ENCODE measurements at places on chromosomes 2 and 18.
A peak's percentile ranks its signal among the peaks of the same experiment; 100 is the strongest.

DNA sequence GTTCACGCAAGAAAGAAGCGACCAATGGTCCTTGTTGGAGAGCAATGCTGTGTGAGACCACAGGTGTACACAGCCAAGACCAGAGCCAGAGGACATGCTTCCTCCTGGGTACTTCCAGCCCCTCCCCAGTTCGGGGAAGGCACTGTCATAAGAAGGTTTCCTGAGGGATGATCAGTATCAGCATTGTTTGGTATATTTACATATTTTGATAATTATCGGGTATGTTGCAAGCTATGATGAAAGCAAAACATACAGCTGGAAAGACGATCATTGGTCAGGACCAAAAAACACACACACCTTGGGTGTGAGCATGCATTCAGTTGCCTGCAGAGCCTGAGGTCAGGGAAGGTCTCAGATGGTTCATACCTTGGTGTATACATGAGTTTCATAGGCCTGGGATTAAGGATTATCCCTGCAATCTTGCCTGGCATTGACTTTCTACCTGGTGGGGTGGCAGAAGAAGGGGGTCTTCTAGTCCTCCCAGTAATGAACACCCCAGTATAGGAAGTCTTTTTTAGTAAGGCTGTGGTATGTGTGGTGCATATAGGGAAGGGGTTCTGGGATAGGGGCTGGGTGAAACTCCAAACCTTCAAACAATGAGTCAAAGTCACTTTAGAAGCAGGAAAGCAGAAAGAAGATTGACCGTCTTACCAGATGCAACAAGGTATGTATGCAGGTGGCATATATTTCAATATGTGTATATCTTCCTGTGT, 2.9 kb downstream of the SERPINB2 start:
- no peak for DNase-seq

GRCh38 chr2:171529914-171530313, 7.6 kb downstream of the CYBRD1 start:
- peak; percentile 26 for DNase-seq

GRCh38 chr2:111167076-111167862, 46.6 kb downstream of the BCL2L11 start:
- peak; percentile 73 for DNase-seq

GRCh38 chr2:85826990-85827878, 61.6 kb downstream of the ST3GAL5 start:
- peak; percentile 71 for DNase-seq

GRCh38 chr2:26095758-26096157, 61.9 kb downstream of the RAB10 start:
- no peak for DNase-seq

DNA sequence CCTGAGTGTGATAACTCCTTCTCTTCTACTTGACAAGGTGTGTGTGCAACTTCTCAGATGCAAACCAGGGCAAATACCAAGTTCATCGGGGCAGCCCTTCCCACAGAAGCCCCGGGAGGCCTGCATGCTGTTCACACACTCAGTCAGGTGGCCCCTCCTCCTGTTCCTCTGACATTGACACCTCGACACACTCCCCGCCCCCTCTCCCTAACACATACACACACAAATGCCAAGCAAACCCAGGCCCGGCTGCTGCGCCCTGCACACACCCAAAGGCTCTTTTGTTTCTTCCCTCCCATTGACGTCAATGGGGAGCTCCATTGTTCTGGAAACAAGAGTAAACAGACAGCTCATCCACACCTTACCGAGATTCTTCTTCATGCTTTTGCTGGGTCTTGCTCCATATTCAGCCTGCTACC, 1.7 kb upstream of the PER2 start:
- no peak for DNase-seq

- peak; percentile 98 for DNase-seq
Measured at GRCh38 chr2:201933792-201934237, 99.8 kb upstream of the FZD7 start.

DNA sequence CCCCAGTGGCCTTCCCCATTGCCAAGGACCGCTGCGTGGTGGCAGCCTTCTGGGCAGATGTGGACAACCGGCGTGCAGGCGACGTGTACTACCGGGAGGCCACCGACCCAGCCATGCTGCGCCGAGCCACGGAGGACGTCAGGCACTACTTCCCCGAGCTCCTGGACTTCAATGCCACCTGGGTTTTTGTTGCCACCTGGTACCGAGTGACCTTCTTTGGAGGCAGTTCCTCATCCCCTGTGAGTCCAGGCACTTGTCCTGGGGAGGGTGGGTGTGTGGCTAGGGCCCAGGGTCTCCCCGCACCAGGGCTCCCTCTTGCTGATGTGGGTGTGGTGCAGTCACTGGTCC, 31.9 kb downstream of the SNED1 start:
- no peak for DNase-seq

- peak; percentile 43 for DNase-seq
Measured at GRCh38 chr2:189348369-189348768, 92.9 kb upstream of the WDR75 start.

GRCh38 chr2:39494784-39495251, 57.7 kb upstream of the MAP4K3 start:
- DNase-seq: peak; percentile 95

DNA sequence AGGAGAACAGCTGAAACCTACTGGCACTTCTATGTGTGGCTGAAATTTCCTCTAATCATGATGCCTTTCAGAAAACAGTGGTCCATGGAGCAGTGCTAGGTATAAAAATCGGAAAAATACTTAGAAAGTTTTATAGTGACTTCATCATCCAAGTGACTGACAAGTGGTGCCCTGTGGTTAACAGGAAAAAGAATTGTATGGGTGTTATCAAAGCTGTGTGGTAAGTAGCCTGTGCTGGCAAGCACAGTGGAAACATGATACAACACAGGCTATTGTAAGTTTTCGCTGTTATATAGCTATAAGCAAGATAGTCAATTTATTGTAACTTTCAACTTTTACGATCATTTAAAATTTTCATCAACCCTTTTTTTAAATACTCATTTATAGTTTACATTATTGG, 1599.7 kb upstream of the ZEB2 start:
- DNase-seq: no peak

- DNase-seq: no peak
Measured at GRCh38 chr18:5461041-5461440, 82.8 kb downstream of the EPB41L3 start.

DNA sequence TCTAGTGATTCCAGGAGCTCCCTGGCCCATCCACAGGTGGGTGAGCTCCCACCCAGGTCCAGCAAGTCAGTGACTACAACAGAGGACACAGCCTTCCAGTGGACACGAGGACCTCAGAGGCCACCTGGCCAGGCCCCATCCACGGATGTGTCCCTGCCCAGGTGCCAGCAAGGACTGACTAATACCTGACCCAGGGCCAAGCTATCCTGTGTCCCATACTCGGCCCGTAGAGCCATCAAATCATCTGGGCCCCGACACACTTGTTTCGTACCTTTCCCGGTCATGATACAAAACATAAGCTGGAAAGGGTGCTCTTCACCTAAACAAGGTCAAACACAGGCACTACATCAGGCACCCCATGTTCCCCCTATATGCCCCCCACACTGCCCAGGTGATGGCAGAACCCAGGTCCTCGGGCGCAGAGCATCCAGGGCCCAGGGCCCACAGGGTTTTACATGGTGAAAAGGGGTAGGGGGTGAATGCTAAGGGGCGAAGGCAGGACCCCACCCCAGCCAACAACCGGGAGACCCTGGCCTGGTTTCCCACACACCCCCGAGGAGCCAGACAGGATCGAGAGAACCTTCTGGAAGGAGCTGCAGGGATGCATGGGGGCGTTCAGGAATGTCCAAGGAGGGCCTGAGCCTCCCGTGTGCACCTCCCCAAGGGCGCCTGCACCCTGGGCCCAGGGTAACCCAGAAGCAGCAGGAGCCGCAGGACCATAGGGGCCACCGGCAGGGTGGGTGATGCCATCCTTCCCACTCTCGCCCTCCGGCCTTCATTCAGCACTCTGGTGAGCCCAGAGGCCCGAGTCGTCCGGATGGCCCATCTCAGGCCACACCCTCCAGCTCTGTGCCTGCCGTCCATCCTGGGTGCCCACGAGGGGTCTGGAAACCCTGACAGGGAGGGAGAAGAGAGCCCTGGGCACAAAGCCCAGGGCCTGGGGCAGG, 94.3 kb downstream of the HDAC4 start:
- DNase-seq: no peak

- peak; percentile 23 for DNase-seq
Measured at GRCh38 chr18:24543795-24544498, 83.5 kb downstream of the HRH4 start.

GRCh38 chr2:75549401-75550253, 11.1 kb downstream of the EVA1A start:
- DNase-seq: no peak

DNA sequence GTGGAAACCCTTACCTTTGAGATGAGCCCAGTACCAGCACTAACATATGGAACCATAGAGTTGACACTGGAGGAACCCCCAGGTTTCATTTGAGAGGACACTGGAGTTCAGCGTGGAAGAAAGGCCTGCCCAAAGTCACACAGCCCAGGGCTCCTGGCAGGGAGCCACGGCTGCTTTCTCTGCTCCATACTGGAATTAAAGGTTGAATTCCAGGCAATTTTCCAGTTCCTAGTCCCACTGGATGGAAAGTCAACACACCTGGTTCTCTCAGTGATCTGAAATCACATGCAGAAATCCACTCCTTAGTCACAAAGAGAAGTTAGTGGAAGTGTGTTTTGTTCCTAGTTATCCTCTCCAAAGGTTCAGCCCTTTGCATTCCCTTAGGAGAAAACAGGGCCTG, 336.1 kb upstream of the SKOR2 start:
- no peak for DNase-seq

Measured in myocyte (in vitro differentiated cells).